ENCODE measurements at places on chromosomes 5 and 9.

- no peak for DNase-seq
Observed at GRCh38 chr9:29439961-29440360, 1866.7 kb upstream of the C9orf72 start.

DNA sequence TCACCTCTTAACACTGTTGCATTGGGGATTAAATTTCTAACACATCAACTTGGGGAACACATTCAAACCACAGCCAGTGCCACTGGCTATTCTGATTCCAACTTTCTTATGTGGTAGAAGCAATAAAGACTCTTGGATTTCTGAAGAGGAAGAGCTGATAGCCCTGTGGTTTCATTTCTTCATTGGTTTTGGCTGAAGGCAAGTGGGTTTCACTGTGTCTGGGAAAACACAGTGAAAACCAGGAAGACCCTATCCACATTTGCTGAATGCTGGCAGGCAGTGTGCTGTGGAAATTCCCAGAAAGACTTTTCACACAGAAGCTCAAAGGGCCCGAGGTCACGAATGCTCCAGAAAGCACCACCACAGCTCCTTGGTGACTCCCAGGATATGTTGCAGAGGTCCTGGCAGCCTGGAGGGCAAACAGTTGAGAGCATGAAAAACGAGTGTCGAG, 67.1 kb downstream of the DAPK1 start:
- DNase-seq, result no peak

- no peak for DNase-seq
Observed at GRCh38 chr5:82367930-82368329, 89.8 kb upstream of the RPS23 start.

DNA sequence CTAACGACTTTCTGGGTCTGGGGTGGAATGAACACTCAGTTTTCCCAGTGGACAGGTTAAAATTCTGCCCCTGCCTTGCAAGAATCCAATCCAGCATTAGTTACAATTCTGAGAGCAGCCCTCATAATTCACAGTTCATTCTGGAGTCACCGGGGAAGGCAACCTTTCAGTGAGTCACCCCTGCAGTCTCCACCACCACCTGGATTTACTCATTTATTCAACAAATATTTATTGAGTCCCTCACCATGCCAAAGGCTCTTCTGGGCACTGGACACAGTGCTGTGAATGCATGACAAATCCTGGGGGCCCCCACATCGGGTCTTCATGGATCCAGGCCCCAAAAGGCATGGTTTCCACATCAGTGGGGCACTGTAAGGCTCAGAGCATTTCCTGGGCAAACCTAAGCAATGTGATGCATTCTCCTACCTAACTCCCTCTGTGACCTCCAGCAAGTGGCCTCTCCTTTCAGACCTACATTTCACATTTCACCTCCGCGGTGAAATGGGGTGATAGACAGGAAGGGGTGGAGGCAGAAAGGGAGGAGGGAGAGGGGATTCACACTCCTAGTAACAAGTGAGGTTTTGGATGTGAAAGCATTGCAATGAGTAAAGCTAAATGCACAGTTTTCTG, 6.4 kb upstream of the MSX2 start:
- no peak for DNase-seq

DNA sequence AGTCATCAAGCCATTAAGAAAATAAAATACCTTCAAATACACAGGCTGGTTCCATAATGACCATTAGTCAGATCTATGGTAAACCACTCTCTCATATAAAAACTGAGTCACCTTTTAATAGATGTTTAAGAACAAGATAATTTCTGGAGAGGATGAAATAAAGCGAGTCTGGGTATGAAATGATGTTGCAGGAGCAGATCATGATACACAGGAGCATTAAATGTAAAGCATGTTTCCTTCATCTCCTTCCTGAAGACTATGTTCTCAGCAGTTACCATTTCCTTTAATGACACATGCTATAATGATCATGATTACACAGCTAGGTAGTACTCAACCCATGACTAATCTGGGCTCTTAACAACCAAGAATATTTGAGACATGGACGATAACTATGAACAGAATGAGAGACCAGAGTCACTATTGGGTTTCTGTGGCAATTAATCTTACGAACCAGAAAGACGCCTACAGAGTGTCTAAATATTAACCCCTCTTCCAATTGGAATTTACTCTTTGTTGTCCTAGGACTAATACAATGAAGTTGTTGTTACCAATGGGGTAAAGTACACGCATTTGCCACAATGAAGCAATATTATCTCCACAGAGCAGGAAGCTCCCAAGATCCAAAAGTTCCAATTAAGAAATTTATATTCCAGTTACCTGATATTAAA, 105.6 kb downstream of the NR6A1 start:
- DNase-seq, result no peak

DNA sequence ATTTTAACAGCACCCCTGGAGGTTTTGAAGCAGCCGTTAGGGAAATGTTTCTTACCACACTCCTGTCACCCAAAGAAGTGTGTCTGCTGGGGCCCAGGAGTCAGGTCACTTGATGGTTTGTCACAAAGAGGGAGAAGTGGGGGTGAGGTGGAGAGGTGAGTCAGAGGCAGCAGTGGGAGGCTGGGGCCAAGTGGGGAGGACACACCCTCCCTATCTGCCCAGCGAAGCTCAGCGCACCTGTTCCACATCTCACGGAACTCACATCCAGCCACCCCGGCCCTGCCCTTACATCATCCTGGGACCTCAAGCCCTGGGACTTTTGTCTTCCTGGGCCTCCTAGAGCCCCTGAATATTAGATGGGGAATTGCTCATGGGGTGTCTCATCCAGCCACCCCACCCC, 171.1 kb upstream of the SMIM23 start:
- DNase-seq, result no peak

DNA sequence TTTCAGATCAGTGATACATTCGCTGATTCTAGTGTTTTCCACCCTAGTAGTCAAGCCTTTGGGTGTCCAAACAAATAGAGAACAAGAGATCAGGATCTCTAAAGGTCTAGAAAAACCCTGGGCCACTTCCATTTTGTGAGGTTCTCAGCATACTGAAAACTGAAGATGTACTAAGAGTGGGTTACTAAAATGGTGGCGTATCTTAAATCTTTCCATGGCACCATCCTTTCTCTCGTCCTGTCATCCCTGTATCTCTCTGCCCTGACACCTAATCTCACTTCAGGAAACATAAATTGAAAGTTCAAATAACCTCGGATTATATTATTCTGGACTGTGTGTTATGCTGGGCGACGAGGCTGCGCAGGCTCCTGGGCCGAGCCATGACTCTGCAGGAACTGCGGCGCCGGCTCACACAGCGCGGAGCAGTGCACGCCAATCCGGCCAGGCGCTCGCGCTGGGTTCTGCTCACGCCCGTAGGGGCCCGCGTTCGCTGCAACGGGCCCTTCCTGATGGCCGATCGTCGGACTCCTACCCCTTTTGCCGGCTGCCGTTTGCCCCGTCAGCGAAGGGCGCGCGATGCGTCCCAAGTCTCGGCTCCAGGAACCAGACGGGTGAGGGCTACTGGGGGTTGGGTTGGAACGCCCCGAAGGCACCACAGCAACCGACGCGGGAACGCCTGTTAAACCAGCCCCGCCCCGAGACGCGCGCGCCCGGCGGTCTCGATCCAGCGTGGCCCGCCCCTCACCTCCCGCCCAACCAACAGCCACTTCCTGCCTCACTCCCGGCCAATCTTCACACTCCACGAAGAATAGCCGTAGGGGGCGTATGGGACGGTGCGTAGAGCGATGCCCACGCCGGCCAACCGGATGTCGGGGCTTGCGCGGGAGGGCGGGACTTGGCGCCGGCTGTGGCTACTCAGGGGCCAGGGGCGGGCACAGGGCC, 503 bp upstream of the CANX start:
- peak; percentile 100 for DNase-seq

DNA sequence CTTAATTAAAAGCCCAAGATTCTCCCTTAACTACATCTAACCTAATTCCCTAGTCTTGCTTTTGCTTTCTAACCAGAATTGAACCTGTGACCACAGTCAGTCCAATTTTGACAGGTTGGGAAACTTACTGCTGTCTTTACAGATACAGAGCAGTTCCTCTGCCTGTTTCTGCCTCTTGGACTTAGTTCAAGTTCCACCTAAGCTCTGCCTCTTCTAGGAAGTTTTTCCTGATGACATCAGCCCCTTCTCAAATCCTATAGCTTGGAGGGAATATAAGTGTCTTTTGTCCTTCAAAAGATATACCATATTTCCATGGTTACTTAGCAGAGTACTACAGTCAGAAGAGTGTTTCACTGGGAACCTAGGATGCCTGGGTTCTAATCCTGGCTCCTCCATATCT, 31.7 kb downstream of the BRINP1 start:
- no peak for DNase-seq

GRCh38 chr5:59188419-59189225, 605.7 kb downstream of the RAB3C start:
- peak; percentile 90 for DNase-seq

GRCh38 chr9:38125889-38126288, 56.9 kb upstream of the SHB start:
- DNase-seq, result peak; percentile 1
